ENCODE measurements at places on chromosomes 3 and 15.

- DNase-seq = no peak
Observed at GRCh38 chr3:42742688-42743087, 30.4 kb downstream of the CCDC13 start.

- DNase-seq = no peak
Observed at GRCh38 chr15:70099967-70100473, 2.3 kb upstream of the TLE3 start.

DNA sequence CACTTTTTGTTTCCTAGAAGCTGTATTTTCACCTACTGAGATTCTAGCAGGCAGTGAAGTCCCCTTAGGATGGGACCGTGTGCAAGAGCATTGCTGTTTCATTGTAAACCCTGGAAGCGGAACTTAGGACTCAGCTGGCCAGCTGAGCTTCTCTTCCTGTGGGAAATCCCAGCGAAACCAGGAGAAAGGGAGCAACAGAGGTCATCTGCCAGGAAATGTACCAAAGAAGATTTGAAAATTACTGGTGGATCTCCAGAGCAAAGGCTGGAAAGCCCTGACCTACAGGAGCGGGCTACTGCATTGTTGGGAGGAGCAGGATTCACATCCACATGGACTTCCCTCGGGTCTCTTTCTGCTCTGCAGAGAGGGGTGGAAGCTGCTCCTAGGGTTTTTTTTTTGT, 7.6 kb upstream of the ADPRH start:
- no peak for DNase-seq

- no peak for DNase-seq
Observed at GRCh38 chr15:70509282-70509662, 254.1 kb downstream of the UACA start.

DNA sequence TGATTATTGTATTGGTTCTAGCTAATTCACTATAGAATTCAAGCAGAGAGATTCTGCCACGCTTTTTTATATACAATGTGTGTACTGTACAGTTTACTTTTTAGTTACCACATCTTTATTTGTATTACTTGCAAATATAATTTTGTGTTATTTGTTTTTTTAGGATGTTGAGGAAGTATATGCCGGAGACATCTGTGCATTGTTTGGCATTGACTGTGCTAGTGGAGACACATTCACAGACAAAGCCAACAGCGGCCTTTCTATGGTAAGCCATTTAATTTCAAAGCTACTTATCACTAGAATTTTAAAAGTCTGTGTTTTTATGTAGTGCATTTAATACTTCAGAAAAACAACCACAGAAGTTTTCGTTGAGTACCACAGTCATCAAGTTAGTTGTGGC, 11.7 kb downstream of the LXN start:
- no peak for DNase-seq

- DNase-seq = no peak
Observed at GRCh38 chr3:10437995-10438901, 67.1 kb downstream of the ATP2B2 start.

GRCh38 chr3:124800511-124801258, 70.4 kb downstream of the UMPS start:
- no peak for DNase-seq

Data from stimulated activated CD4-positive, alpha-beta T cell treated with anti-CD3 and anti-CD28 coated beads, Interleukin-4, amount 100 ng/mL, for 48 hours (primary cell).